ENCODE measurements at places on chromosomes 7 and 10.

DNA sequence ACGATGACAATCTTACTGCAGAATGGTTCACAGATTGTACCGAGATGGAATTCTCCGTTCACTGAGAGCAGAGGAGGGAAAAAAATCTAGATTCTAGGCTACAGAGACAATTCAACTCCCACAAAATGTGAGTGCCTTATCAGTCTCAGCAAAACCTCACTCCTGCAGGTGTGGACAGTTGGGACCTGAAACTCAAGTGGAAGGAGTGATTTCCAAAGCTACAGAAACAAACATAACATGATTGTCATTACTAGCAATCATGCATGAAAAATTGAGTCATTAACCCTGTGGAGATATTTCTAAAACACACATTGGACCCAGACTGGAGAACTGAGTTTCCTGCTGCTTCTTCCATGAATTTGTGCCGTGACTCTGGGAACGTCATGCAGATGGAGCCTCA is 70.3 kb downstream of the CALML3 start:
- no peak for DNase-seq

- no peak for DNase-seq
Measured at GRCh38 chr10:72425133-72425532, 70.4 kb upstream of the DNAJB12 start.

- no peak for DNase-seq
Measured at GRCh38 chr7:14047709-14048399, 58.4 kb upstream of the ETV1 start.

- DNase-seq = no peak
Measured at GRCh38 chr7:102061981-102062390, 224.7 kb upstream of the SH2B2 start.

GRCh38 chr7:102412548-102412947 is 16.4 kb downstream of the PRKRIP1 start:
- DNase-seq = peak; percentile 70

DNA sequence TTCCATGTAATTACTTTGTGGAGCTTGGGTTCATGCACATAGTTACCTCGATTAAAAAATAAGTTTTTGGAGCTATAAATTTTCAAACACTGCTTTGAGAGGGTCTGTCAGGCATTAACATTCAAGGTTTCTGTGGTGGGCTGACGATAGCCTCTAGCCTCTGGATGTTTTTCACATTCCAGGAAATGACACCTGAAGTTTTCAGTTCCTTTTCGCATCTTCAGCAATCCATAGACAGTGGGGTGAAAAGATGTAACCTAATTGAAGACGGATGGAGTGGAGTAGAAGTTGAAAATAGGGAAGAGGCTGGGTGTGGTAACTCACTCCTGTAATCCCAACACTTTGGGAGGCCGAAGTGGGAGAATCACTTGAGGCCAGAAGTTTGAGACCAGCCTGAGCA is 197.7 kb downstream of the AUTS2 start:
- DNase-seq = no peak

- DNase-seq = peak; percentile 41
Measured at GRCh38 chr7:191981-192649, at the start of gene FAM20C. FAM20C (plus strand) TSS chr7:192571; CDS start chr7:193200, 629 bp downstream.

DNA sequence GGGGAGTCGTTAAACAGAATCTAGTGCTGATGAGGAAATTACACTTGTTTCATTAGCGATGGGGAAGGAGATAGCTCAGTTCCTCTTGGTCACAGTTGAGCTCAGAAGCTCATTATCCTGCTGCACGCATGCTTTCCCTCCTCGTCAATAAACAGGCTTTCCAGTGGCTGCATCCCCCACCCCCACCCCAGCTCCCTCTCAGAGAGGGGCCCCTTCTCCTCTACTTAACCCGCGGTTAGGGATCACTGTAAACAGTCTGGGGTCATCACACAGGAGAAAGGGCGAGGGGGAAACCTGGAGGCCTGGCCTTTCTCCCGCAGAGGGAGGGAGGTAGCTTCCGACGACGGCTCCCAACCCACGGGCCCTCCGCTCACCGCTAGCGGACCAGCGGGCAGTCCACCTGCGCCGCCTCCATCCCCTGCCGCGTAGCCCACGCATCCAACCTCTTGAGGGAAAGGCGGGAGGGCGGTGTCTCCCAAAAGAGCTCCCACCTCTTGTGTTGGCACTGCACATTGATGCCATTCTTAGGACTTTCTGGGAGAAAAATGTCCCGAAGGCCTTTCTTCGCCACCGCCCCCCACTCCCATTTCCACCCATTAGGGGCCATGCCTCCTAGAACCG is 80.8 kb downstream of the PAX2 start:
- DNase-seq = no peak

DNA sequence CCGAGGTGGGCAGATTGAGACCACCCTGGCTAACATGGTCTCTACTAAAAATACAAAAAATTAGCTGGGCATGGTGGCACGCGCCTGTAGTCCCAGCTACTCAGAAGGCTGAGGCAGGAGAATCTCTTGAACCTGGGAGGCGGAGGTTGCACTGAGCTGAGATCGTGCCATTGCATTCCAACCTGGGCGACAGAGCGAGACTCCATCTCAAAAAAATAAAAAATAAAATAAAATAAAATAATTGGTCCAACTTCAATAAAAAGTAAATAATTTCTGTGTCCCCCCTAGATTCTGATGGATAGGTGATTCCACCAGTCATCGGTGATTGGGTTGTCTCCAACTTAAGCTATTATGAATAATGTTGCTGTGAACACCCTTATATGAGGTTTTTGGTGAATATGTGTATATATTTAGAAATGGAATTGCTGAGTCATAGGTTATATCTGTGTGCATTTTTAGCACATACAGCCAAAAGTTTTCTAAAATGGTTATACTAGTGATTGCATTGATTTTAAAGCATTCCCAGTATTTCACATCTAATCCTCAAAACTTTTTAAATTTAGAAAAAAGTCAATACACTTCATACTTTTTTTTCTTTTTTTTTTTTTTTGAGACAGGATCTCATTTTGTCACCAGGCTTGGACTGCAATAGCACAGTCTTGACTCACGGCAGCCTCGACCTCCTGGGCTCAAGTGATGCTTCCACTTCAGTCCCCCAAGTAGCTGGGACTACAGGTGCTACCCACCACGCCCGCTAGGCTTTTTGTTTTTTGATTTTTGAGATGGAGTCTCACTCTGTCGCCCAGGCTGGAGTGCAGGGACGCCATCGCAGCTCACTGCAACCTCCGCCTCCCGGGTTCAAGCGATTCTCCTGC is 13.7 kb upstream of the SRPK2 start:
- DNase-seq = no peak

- DNase-seq = peak; percentile 79
Measured at GRCh38 chr10:12448729-12449391, 99.5 kb downstream of the CAMK1D start.

DNA sequence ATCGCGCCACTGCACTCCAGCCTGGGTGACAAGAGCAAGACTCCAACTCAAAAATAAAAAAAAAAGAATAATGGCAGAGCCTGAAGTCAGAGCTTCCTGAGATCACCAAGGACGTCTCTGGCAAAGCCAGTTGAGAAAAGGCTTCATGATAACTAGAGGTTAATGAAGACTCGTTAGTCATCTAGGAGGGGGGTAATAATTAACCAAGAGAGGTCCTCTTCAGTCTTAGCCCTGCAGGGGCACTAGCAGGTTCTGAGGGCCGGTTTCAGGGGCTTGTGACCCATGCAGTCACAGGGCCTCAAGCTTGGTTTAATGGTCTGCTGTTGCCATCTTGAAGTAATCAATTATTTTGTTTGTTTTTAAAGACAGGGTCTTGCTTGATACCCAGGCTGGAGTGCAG is 28.6 kb upstream of the PROSER2 start:
- no peak for DNase-seq

DNA sequence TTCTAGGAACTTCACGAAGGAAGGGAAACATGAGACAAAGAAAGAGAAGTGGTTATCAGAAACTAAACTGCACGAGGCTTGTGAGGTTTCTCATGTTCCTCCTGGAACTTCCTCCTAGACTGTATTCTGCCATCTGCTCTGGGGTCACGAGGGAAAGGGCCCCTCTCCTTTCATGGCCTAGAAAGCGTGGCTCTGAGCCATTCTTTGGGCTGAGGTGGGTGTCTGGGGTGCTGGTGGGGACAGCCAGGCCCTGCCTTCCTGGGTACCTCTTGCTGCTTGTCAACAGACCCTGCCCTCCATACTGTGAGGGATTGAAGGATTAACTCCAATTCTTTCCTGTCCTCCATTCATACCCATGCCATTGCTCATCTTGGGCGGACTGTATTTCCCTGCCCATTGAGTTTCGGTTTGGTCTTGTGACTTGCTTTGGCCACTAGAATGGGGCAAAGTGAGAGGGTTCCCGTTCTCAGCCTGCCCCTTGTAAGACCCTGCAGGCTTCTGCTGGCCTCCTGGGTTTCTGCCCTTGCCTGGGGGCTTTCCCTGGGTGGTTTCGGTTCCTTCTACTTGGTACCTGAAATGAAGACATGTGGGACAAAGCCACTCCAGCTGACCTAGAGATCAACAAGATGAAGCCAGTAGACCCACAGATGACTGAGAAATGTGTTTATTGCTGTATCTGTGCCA is 14.9 kb upstream of the GIMAP8 start:
- no peak for DNase-seq

DNA sequence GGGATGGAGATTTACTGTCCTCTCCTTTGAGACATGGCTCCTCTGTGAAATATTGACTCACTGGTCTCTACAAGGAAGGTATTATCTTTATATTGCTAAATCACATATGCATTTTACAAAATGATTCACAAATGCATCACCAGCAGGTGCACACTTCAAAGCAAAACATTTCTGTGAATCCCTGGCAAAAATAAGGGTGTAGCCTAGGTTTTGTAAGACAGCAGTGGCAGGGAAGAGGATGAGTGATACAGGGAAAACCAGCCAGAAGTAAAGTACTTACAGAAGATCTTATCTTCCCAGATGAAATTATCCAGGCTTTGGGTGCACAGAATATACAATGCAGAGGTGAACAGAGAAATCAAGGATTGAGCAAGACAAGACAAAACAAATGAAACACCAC is 1094.6 kb downstream of the GATA3 start:
- no peak for DNase-seq

DNA sequence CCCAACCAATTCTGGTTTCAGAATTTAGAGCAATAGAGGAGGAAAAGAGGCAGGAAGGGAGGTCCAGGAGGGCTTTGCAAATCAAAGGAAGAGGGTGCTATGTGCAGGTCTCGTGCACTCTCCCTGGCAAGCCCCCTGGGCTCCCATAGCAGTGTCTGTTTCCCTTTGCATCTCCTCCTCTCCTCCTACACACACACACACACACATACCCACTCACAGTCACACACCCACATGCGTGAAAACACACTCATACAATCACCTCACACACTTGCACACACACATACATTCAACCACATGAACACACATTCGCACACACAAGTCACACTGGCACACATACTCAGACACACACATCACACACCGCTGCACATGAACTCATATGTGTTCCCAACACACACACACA is 105.3 kb downstream of the OAT start:
- no peak for DNase-seq

DNA sequence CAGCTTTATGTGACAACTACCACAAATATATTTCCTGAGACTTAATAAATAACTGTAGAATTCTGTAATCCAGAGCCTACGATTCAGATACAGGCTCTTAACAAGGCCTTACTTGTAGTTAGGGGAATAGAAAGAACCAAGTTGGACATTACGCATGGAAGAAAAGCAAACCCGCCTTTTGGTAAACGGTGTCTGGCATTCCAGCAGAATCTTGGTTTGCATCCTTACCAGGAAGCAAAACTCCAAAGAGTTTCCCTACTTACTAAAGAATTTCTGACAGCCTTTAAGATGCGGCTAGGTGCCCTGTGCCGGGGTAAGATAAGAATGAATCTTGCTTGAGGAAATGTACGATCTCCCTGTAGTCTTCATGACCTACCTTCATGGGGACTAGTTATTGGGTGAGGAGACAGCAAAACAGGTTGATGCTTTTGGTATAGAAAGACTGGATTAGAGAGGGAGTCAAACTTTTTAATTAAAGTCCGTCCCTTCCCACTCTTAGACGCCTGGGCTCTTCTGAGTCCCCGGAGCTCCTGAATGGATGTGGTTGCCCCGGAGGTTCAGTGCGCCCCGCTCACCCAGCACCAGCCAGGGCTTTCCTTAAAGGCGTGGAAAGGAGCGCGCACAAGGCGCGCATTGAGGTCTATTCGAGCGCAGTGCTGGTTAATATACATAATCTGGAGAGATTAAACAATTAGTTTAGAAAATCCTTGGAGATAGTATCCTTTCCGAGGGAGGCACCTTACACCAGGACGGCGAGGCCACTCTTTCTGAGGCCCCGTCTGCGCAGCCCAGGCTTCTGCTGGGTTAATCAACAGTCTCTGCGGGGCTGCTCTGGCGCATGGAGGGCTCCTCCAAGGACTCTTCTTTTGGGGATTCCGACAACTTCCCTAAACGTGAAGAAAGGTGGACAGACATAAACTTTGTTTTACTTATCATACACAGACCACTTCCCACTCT is 11.5 kb downstream of the PTF1A start:
- DNase-seq = no peak

GRCh38 chr7:22680482-22680911 is 46.5 kb upstream of the IL6 start:
- DNase-seq = no peak

GRCh38 chr7:136884492-136884891 is 16.0 kb downstream of the CHRM2 start:
- no peak for DNase-seq

DNA sequence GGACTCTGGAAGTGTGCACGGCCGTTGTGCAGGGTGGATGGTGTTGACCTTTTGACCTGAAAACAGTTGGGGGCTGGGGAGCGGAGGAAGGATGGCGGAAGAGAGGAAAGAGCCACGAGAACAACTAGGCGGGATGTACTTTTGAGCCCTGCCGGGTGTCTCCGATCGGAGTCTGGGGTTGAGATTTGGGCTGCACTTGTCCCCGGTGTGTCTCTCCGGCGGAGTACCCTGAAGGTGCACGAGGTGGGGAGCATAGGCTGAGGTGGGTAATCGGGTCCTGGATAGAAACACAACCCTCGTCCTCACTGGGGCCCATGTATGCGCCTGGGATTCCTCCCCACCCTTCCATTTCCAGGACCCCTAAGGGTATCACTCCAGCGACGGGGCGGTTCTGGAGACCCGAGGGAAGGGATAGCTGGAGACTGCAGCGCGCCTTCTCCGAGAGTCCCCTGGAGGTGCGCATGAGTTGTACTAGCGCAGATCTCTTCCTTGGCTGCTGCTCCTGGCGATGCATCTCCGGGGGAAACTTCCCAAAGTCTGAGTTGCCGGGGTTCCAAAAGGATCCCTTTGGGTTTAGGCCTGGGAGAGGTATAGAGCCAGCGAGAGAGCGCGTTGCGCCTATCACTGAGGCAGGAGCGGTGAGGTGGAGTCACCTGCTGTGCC is 4.6 kb upstream of the HMX2 start:
- no peak for DNase-seq

- no peak for DNase-seq
Measured at GRCh38 chr7:109579901-109580300, 1010.2 kb downstream of the DNAJB9 start.

GRCh38 chr7:82347808-82348207 is 95.8 kb downstream of the CACNA2D1 start:
- DNase-seq = no peak

Measured in CD4-positive, alpha-beta T cell treated with Interleukin-6 for 4 hours (primary cell).